Renal cortical epithelial cell (primary cell): ENCODE measurements at places on chromosomes 12 and 14. TPM values are rescaled to one million over a fixed set of nuclear protein-coding genes. Genes with fewer than 3 reads are reported as not detected.
A peak's percentile ranks its signal among the peaks of the same experiment; 100 is the strongest.

DNA sequence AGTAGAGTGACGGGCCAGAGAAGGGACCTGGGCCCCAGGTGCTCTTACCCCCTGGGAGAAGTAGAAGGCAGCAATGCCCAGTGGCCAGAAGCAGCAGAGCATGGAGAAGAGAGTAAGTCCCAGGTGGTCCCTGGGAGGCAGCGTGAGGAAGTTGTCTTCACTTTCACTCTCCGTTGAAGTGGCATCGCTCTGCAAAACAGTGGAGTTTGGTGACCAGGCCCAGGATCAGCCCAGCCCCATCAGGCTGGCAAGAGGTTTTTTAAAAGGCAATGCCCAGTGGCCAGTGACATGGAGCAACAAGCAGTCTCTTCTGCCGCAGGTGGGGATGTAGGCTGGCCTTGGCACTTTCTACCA lies 18.2 kb downstream of the SYNDIG1L start:
- no peak for DNase-seq

The SLC2A13 gene
- total RNA-seq = 11.0 and 12.9 TPM in 2 replicates

DNA sequence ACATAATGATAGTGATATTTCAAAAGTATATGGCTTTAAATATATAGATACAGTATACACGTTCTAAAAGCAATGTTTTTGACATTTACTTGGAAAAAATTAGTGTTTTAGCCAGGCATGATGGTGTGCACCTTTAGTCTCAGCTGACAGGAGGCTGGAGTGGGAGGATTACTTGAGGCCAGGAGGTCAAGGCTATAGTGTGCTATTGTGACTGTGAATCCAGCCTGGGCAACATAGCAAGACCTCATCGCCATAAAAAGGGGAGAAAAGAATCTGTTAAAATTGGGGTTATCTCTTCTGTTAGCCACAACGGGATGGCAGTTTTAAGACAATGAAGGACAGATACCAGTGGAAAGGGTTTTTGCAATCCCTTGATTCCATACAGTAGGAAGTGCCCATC lies 95.2 kb downstream of the PLEKHA5 start:
- DNase-seq = no peak

The CLEC4C gene
- total RNA-seq = not detected in 2 replicates

DNA sequence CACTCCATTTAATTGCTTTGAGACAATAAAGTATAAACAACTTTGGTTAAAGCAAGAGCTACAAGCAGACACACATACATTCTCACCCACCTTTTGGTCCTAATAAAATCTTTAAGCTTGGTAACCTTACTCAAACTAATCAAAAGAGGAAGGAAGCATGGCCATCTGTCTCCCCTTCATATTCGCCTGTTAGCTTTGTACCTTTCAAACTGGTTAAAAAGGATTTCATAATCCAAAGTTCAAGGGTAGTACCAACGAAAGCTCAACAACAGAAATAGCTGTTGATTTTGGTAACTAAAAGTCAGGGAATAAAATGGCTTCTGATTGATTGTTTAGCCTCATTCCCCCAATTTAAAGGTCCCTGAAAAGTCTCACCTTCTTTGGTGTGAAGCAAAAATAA lies 456.9 kb downstream of the BCAT1 start:
- DNase-seq = no peak

The RBP5 gene
- 1.1 TPM in 1 of 2 replicates, not detected in the other for total RNA-seq

The OTOGL gene
- total RNA-seq = under 0.01 TPM in 2 replicates

- no peak for DNase-seq
Measured at GRCh38 chr14:104656014-104656714, 33.3 kb upstream of the INF2 start.

The GPHN gene
- 12.0 and 38.7 TPM in 2 replicates for total RNA-seq

GRCh38 chr12:98896938-98897337 lies 251.8 kb downstream of the APAF1 start:
- DNase-seq = peak; percentile 3

GRCh38 chr12:126343321-126343720 lies 1278.1 kb downstream of the AACS start:
- DNase-seq = no peak

GRCh38 chr12:4856596-4856995 lies 53.1 kb upstream of the KCNA1 start:
- DNase-seq = no peak

- DNase-seq = peak; percentile 25
Measured at GRCh38 chr12:109113661-109114321, 2.6 kb upstream of the ACACB start.

The KRT6B gene
- total RNA-seq = 0.05 and 2.1 TPM in 2 replicates

DNA sequence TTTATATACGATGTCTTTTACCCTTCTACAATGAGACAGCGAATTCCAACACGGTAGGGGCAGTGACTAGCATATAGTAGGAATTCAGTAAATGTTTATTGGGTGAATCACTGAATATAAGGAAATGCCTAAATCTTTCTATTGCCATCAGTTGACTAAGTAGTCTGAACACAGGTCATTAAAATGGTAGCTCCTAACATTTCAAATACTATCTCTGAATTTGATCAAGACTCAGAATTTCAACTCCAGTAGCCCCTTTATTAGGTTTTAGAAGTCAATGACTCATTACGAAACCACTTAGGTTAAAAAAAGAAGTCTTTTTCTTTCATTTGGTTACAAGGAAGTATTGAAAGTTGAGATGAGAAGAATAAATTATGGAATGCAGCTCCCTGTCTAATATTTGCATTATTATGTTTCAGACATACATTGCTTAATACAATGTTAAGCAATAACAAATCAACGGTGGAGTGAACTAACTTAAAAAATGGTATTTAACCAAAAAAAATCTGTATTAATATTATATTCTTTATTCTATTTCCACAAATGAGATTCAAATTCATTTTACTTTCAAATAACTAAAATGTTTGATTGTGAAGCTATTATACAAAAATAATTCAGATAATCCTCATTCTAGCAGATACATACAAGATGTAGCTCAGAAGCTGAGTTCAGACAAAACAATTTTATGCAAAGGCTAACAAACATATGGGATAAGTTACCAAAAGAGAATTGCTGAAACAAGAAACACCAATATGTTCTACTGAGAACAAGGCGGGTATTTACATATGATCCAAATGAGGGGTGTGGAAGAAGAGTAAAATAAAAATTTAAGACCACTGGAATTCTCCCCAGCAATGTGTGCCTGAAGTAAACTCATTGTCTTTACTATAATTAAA lies 302.7 kb downstream of the CEP128 start:
- DNase-seq = peak; percentile 69

DNA sequence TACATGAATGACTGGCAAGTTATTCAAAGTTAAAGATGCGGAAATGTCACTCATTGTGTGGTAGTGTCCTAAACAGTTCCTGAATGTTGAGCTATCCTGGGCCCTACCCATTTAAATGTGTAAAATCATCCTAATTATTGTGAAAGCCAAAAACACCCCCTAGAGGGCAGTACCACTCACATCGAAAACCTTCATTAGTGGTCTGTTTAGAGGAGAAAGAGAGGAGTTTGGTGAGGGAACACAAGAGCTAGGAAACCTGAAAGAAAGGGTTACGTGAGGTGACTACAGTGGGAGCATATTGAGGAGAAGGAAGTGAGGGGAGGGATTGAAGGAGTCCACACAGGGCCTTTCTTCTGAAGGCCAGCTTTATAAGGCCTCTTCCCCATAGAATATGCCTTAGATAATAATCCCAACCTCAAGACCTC lies 2.5 kb upstream of the TEP1 start:
- peak; percentile 59 for DNase-seq

The TGM1 gene
- 0.45 and 1.6 TPM in 2 replicates for total RNA-seq

DNA sequence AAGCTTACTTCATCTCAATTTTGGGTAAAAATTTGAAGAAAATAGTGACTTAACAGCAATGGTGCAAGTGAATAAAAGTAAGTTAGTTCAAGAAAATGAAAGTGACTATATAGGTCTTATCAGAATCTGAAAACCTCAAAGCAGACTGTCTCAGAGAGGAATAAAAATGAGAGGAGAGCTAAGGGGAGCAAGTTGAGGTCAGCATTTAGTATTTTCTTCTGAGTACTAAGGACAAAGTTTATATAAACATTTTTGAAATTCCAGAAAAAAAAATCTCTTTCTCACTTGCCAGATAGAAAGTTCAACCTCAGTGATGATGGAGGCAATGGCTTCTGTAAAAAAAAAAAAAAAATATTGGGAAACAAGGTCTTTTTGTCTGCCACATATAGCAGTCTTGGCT lies 414.1 kb downstream of the NPAS3 start:
- no peak for DNase-seq

DNA sequence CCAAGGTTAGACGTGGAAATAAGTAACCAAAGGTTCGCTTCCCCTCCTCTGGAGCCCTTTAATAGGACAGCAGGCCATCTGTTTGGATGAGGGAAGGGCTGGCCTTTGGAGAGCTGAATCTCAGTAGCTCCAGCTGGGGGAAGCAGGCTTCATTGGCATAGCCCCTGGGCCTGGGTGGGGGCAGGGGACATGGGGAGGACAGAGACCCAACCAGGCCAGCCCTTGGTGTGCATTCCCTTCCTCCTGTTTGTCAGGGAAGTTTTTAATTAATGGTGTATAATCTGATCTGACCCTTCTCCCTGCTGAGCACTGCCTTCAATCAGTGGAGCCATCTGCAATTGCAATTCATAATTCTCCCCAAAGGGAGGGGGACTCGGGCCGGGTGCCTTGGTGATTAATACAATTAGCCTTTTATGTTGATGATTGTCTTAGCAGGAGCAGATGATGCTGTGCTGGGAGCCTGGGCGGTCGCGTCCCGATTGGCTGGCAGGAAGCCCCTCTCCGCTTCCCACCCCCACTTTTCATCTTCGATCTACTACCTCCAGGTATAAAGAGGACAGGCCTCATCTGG lies 6.4 kb downstream of the AQP6 start:
- no peak for DNase-seq

The MGP gene
- 0.35 and 0.80 TPM in 2 replicates for total RNA-seq

GRCh38 chr14:61484826-61485584 lies 163.6 kb downstream of the PRKCH start:
- no peak for DNase-seq
